LHCN-M2 (cell line): ENCODE measurements at places on chromosomes 16 and 17. TPM values are rescaled to one million over a fixed set of nuclear protein-coding genes. Genes with fewer than 3 reads are reported as not detected.

DNA sequence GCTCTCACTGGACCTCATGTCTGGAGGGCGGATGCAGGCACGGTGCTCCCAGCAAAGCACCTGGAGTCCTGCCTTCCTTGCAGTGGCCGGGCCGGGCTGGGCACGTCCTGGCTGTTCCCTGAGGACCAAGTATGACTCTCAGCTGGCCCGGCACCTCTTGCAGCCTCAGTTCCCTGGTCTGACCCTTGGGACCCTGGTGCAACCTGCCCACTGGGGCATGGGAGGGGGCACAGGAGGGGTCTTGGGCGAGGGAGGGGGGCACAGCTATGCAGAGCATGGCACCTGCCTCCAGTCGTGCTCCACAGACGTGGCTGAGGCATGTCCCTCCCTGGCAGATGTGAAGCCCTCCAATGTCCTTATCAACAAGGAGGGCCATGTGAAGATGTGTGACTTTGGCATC is 19.6 kb downstream of the MAP2K3 start:
- no peak for DNase-seq

DNA sequence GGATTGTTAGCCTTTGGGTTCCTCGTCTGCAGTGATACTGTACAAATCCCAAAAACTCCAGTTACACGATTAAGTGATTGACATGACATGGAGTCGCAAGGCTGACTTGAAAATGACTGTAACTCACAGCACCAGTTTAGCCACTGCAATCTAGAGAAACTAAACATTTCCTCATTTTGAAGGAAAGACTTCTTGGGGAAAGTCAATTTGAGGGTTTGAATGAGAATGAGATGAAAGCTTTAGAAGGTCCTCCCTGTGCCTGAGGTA is 4.8 kb downstream of the BANP start:
- no peak for DNase-seq

- DNase-seq: no peak
These were observed 30.0 kb downstream of the NOL11 start for GRCh38 chr17:67747681-67748235.

GRCh38 chr17:48998587-48999440 is 1.6 kb downstream of the IGF2BP1 start:
- no peak for DNase-seq

DNA sequence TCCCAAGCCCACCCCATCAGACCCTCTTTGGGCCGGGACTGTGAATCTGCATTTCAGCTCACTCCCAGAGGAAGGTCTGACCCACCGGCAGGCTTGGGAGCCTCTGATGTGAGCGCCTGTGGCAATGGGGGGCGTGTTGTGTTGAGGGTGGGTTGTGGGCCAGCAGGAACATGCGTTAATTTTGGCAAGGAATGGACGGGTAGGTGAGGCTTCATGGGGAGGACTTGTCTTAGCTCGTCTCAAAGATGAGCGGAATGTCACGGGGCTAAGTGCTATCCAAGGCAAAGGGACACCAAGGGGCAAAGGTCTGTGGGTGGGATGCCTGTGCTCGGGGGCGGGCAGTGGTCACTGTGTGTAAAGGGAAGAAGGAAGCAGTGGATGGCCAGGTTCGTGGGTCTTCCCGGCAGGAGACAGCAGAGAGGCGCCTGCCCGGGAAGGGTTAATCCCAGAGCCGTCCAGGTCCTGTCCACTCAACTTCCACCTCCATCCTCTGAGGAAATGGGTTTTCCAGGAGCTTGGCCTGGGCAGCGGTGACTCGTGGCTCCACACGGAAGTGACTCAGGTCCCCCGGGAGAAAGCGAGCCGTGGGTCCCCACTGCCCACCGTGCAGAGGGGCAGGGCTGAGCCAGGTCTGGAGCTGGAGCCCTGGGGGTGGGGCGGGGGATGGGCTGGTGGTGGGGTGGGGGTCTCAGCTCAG is 17.4 kb downstream of the ADGRG1 start:
- peak; percentile 38 for DNase-seq

The C1QTNF8 gene
- not detected in 2 replicates for total RNA-seq

DNA sequence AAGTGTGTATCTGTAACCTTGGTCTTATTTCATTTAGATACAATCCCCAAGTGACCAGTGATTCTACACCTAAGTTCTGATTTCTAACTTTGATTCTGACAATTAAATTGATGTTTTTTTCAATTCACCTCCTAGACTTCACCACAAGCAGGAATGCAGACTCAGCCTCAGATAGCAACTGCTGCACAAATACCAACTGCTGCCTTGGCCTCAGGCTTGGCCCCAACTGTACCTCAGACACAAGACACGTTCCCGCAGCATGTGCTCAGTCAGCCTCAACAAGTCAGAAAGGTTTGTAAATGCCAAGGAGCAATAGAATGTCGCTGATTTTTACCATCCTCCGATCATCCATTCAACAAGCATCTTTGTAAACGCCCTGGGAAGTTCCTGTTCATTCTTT is 177.7 kb downstream of the MRTFB start:
- no peak for DNase-seq

DNA sequence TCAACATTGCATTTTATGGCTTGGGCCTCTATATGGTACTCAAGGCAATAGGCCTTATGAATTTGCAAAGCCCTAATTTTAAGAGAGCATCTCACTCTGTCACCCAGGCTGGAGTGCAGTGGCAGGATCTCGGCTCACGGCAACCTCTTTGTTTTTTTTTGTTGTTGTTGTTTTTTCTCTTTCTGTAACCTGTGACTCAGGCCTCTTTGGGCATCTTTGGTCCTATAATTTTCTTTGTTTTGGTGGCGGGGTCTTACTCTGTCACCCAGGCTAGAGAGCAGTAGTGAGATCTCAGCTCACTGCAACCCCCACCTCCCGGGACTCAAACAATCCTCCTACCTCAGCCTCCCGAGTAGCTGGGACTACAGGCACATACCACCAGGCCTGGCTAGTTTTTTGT is 21.8 kb upstream of the HERPUD1 start:
- DNase-seq: peak; percentile 52

DNA sequence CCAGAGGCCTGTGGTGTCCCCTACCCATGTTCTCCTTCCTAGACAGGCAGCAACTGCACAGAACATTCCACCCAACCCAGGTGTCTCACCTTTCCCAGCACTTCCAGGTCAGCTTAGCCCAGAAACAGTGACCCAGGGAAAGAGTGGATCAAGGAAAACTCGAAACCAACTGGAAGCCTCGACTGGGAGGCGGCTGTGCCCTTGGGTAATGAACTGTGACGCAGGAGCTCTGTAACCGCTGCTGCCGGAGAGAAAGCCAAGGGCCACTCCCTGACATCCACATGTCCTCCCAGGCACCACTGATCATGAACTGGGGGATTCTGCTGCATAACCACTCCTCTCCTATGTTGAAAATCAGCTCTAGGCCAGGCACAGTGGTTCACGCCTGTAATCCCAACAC is 34.4 kb downstream of the WDR59 start:
- no peak for DNase-seq

DNA sequence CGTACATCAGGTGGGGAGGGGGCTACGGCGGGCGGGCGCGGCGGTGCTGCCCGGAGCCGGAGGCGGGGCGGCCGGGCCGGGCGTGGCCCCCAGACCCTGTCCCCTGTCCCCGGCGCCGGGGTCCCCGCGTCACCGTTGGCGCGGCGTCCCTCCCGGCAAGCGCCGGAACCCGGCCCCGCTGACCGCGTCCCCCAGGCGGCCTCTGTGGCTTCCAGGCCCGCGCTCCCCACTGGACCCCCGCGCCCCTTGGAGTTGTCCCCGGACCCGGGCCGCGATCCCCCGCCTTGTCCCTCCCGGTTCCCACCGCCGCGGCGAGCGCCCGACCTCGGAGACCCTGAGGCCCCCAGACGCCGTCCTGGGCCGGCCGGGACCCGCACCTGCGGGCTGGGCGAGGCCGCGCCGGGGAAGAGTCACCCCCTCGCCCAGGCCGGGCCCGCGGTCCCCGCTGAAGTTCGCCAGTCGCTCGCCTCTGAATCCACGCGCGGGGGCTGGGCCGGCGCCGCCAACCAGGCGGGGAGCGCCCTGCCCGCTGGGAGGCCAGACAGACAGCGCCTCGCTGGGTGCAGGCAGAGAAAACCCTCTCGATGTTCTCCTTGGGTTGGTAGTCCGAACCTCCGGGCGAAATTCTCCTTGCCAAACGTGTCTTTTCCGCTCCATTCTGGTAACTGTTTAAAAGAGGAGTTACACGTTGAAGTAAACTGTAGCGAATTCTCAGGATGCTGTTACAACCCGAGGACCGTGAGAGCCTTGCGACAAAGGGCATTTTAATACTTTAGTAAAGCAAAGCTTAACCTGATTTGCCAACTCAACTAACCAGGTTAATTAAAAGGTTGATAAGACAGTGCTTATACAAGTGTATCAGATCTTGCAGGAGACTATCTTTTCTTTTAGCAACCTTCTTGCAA is 761 bp downstream of the GAN start:
- DNase-seq: peak; percentile 43

The HSF4 gene
- 19.4 and 29.1 TPM in 2 replicates for total RNA-seq

DNA sequence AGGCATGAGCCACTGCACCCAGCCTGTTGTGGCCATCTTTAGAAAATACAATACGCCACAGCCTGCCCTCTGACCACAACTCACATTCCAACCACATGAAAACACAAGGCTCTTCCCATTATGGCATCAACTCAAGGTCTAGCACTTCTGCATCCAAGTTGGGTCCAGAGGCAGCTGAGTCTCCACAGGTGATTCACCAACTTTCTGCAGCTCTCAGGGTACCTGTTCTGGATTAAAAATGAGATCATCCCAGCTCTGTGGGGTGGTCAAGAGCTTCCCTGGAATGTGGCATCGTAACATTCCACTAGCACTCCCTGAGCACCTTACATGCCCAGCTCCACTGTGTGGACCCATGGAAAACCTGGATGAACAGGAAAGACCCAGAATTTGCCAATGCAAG is 9.9 kb upstream of the GUCY2D start:
- DNase-seq: peak; percentile 70

DNA sequence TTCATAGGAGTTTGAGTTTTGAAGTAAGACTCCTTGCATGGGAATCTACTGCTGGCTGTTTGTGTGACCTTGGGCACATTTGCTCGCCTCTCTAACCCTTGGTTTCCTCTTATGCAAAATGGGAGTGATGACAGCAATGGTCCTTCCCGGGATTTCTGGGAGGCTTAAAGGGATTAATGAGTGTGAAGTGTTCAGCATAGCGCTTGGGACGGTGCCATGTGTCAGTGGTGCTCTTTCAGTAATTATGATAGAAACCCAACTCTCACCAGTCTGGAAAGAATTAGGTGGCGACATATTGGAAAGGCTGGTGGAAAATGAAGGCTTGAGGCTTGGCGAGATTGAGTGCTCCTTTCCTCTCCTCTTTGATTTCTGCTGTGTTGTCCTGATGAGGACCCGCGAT is 429.2 kb upstream of the EEF2KMT start:
- DNase-seq: no peak

The NOTUM gene
- total RNA-seq: 0.75 and 0.90 TPM in 2 replicates

- DNase-seq: no peak
These were observed 7.2 kb downstream of the TP53I13 start for GRCh38 chr17:29575511-29576213.
